ENCODE measurements at places on chromosomes 12 and 14.

DNA sequence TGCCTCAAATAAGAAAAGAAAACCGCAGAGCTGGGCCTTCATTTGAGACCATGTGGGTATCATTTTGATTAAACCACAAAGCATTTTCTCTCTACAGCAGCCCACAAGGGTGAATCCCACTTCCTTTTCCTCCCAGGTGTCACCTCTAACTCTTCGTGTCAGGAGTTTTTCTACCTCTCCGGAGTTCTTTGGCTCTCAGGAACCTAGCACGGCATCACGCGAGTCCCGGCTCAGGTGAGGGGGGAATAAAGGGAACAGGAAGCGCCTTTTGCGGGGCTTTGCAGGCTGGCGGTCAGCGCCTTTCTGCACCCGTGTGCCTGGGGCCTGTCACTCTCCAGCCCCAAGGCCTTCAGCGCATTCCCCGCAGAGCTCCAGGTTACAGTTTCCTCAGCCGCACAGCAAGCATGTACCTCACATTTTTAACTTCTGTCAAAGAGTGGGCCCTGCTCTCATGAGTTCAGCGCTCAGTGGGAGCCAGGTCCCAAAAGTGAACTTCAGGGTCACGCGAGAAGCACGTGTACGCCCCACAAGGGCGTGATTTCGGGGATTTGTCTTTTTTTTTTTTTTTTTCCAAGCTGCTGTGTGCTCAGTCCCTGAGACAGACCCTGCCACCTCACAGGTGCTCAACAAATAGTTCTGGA lies 740 bp upstream of the PRPF40B start:
- DNase-seq: peak; percentile 77

GRCh38 chr12:76201758-76202157 lies 117.3 kb upstream of the NAP1L1 start:
- no peak for DNase-seq

DNA sequence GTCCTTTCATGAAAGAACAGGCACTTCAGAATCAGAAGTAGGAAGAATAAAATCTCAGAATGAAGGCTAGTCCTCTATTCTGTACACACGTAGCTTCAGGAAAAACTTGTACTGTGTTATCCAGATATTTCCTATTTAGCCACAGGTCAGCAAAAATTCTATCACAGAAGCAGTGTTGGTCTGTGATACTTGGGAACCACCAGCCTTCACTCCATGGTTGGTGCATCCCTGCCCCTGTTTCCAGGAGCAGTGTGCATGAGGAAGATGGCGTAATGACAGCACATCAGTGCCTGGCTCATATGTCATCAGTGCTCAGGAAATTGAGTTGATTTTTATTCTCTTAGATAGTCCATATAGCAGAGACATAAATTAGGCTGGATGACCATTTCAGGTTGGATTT lies 87.7 kb downstream of the SAMD4A start:
- no peak for DNase-seq

GRCh38 chr12:44015333-44015941 lies 179.6 kb downstream of the TMEM117 start:
- no peak for DNase-seq

DNA sequence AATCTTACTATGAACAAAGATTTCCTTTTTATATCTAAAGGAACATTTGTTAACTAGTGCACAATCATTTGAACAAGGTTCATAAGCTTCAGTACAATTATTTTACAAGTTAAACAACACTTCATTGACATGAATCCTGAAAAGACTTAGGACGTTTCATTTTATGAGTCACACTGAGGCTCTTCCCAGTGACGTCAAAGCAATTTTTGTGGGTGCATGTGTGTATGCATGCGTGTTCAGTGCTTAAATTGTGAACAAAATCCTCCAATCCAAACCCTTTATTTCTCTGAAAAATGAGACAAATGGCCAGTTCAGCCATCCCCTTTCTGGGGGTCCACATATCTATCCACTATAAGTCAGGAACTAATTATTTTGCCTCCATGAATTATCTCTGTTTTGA lies 2.9 kb downstream of the LMNTD1 start:
- no peak for DNase-seq

GRCh38 chr12:41917181-41917580 lies 227.5 kb downstream of the GXYLT1 start:
- DNase-seq: no peak

GRCh38 chr12:94152292-94153078 lies 4.1 kb downstream of the PLXNC1 start:
- DNase-seq: no peak

DNA sequence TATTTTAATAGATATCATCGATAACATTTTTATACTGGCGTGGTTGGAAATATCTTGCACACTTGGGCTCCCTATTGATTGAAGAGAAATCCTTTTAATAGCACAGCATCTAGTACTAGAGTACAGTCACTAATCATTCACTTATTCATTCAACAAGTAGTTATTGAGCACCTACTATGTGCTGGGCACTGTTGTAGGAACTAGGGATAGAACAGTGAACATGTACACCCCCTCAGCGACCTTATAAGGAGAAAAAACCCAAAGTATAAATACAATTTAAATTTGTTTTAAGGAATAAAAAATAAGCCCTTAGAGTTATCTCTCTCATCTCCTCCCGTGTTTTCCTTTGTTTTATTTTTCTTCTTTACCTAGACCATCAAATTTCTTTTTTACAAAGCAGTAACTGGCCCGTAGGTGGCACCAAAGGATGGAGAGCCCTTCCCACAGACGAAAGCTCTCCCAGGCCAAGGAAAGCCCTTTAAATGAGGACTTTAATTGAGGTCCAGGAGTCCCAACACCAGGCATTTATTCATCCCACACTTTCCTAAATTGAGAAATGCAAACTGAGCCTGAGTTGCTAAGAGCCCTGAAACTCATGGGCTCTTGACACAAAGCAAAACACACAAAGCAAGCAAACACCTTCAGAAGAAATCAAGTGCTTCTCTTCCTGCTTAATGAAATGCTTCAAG lies 29.0 kb downstream of the PEBP1 start:
- DNase-seq: no peak

GRCh38 chr12:52692254-52692653 lies 11.1 kb downstream of the KRT77 start:
- no peak for DNase-seq

- no peak for DNase-seq
Measured at GRCh38 chr12:106195621-106196027, 52.2 kb downstream of the CKAP4 start.

DNA sequence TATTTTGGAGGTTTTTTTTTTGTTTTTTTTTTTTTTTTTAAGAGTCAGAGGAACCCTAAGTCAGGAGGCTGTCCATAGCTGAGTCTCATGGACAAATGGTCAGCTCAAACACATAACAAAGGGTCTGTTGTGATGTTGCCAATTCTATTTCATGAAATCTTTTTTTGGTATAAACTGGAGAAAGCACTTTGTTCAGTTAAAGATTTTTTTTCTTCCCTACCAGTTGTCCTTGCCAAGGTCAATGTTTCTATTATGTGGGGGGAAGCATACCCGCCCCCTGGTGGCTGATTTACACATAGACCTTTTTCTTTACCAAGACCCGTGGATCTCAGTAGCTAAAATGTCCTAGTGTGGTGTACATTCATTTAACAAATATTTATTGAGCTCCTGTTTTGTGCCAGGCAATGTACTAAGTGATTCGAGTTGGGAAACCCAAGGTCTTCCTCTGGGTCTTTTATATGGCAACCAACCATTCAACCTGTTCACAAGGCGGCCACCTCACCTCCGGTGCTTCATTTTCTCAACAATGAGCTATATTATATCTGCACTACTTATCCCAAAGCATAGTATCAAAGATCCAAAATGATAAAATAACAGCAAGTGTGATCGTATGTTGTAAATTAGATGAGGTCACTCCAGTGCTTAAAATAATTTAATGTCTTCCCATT lies 214.5 kb downstream of the PAH start:
- no peak for DNase-seq

DNA sequence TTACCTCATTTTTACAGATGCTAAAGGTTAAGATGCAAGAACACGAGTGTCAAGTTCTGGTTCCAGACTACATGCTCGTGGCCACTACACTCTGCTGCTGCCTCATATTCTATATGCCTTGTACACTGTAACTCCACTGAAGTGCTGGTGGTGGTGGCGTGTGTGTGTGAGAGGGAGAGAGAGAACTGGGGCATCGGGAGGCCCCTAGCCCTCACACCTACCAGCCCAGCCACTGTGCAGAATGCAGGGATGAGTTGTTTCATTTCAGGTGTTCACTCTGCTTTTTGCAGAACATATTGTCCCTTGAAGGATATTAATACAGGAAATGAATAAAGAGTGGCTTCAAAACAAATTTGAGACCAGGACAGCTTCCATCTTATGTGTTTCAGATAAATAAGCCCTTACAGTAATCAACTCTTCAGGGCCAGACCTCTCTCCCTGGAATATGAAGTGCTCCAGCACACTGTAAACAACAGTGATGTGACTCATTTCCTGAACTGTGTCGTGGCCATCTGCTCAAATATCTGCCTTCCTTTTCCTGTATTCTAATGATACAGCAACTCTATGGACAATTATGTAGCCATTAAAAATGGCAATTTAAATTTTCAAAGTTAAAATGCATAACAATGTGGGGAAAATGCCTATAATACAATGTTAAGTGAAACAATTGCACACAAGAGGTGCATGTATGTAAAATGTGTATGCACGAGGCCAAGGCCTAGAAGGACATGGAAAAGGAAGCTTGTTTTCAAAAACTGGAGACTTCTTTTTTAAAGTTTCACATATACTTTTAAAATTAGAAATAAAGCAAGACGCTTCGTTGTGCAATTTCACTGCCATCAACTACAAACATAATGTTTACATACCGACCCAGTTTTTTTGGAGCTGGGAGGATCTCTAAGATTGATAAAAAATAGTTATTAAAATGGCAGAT lies 215.4 kb downstream of the PELI2 start:
- DNase-seq: no peak

DNA sequence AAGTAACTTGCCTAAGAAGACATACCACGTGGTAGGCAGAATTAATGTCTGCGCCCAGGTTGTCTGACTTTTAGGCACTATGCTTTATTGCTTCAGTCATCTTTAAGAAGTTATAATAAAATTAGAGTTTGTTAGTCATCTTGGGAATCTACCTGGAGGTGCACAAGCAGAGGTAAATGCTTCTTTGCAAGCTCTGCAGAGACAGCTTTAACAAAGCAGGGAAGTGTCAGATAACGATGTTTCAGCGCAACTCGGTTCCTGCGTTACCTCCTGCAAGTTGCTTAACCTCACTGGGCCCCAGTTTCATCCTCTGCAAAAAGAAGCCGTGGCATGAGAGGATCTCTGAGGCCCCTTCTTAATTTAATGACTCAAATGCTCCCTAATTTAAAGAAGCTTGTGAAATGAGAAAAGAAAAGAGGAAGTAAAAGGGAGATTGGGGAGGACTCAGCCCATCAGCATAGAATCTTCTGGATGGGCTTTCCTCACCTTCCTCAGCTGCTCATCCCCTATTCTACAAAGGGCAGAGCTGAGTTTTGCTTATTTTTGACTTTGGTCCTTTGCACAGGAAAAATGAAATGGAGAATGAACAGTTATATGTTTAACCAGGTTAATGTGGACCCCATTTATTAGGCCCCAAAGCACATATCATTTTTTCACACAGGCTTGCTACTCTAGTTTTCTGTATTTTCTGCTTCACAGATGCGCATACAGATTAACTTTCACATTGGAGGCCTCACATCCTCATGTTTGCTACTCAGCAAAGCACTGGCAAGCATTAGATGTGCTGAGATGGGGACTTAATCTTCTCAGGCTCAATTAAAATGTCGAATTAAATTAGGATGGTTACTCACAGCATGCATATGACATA lies 5.1 kb downstream of the ARHGDIB start:
- no peak for DNase-seq

DNA sequence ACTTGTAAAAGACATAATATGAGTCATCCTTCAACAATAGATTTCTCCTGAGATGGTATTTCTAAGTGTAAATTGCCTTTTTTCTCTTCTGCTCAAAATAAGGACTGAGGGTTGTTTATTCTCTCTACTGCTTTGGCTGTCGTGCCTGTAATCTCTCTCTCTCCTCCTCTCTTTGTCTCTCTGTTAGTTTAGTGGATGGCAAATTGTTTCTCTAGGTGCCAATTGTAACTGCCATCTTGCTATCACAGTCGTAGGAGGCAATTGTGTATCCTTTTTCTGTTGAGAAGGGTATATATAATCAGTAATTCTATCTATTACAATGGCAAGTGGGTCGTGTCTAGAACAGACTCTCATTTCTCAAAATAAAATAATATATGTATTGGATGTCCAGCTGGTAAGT lies 545.0 kb upstream of the FBXO33 start:
- DNase-seq: no peak

DNA sequence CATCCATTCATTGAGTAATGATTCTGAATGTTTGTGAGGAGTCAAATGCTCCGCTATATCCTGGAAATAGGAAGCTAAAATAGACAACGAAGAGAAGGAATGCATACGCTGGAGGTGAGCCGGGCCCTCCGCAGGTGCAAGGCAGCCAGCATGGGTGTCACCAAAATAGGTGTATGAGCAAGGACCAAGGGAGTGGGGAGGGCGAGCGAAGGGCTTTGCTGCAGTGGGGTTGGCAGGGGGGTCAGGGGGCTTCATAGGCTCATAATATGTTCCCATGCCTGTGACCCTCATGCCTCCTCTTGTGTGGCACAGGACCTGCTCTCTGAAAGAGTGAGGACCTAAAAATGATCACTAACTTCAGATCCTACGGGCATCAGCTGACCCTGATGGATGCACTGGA lies 73.0 kb downstream of the PRMT8 start:
- no peak for DNase-seq

DNA sequence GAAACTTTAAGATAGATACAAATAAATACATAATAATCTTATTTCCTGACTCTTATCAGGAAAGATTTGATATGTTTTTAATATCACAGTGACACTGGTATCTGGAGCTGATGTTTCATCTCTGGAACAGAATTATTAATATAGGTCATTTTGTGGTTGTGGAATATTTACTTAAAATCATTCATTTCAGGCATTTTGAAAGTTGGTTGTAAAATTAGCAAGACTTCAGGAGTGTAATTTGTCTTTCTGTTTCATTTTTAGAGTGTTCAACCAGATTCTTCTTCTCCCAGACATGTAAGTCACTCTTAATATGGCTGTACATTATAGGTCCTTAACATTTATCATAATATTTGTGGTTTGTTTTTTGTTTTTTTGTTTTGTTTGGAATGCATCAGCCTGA lies 115.7 kb downstream of the PCNX1 start:
- no peak for DNase-seq

GRCh38 chr12:56991319-56992246 lies 14.8 kb downstream of the ZBTB39 start:
- DNase-seq: peak; percentile 70

GRCh38 chr12:14871886-14872285 lies 13.8 kb downstream of the MGP start:
- no peak for DNase-seq

Data from vagina (tissue), 2 donors.